ENCODE measurements at places on chromosomes 2 and 18. TPM values are rescaled to one million over a fixed set of nuclear protein-coding genes. Genes with fewer than 3 reads are reported as not detected.

NBAS gene
- polyA plus RNA-seq: 26.4 TPM

PLEK gene
- polyA plus RNA-seq: 3.3 TPM

IL1F10 gene
- not detected for polyA plus RNA-seq

NHEJ1 gene
- polyA plus RNA-seq: 3.8 TPM

CRYBA2 gene
- not detected for polyA plus RNA-seq

ASXL3 gene
- polyA plus RNA-seq: 0.12 TPM

AOX1 gene
- polyA plus RNA-seq: 3.5 TPM

CCDC141 gene
- polyA plus RNA-seq: 5.2 TPM

EVX2 gene
- not detected for polyA plus RNA-seq

SERPINB11 gene
- not detected for polyA plus RNA-seq

TYMS gene
- 0.80 TPM for polyA plus RNA-seq

SCG2 gene
- 0.04 TPM for polyA plus RNA-seq

DOK6 gene
- 0.37 TPM for polyA plus RNA-seq

COLEC12 gene
- polyA plus RNA-seq: 3.1 TPM

GRCh38 chr2:234550511-234551107, 53.7 kb upstream of the ARL4C start:
- peak; percentile 64 for DNase-seq

DNA sequence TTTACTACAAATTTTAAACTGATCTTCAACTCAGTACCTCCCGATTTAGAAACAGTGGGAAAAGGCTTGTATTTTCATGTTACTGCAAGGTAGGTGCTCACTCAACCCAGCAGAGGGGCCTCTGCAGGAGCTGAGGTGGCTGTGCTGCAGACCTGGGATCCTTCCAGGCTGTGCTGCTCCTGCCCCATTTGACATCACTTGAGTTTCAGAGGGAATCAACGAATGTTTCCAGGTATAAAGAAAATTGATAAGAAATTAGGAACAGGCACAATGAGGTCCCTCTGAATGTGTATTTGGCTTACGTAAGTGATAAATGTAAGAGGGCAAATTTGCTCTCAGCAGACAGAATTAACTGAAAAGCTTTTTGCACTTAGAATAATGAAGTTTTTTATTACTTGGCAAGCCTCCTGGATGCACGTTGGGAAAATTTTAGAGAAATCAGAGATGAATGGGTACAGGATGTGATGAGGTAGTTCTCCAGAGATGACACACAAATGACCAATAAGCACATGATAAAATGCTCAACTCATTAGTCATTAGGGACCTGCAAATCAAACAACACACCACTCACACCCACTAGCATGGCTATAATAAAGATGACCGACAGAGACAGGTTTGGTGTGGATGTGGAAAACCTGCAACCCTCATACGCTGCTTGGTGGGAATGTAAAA, 114.0 kb downstream of the NOL10 start:
- no peak for DNase-seq

GRCh38 chr2:121521359-121521758, 9.3 kb upstream of the RNU4ATAC start:
- no peak for DNase-seq

DNA sequence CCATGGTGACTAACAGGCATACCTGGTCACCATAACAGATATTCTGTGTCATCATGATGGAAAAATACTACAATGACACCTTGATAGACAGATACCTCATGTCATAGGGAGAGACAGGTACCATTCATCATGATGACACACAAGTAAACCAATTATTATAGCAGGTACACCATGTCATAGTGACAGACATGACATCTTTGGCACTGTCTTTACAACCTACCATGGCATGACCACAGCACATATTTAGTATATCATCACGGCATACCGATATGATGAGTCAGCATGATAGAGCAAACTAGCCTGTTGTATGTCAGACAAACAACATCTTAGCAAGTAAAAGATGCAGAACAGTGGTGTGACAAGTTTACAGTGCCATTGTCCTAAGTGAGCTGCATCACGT, 101.3 kb upstream of the KLHL29 start:
- DNase-seq: no peak

GRCh38 chr18:49898421-49898820, 85.1 kb upstream of the ACAA2 start:
- peak; percentile 60 for DNase-seq

- no peak for DNase-seq
These were observed 1377.9 kb downstream of the RPIA start for GRCh38 chr2:90069290-90069894.

GRCh38 chr2:65026704-65027464, 29.3 kb upstream of the CEP68 start:
- no peak for DNase-seq

GRCh38 chr2:233387667-233388528, 33.6 kb downstream of the DGKD start:
- peak; percentile 90 for DNase-seq

GRCh38 chr2:47207614-47208013, 52.5 kb upstream of the STPG4 start:
- DNase-seq: no peak

DNA sequence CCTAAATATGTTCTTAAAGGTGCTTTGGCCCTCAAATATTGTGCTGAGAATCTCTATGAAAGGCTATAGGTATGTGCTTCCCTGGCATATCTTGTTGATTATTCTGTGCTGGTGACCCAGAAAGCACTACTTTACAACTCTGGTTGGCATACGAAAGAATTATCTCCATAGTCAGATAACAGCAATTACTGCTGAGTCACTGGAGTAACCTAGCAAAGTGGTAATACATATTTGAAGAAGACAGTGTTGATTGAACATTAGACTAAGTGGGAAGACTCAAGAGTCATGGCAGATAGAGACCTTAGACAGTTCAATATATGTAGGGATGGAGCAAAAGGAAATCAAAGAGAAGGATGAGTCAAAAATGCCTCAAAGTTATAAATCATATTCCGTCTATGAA, 1978.5 kb upstream of the LRRTM1 start:
- no peak for DNase-seq

- DNase-seq: no peak
These were observed 3.1 kb downstream of the CCL20 start for GRCh38 chr2:227816507-227817294.

DNA sequence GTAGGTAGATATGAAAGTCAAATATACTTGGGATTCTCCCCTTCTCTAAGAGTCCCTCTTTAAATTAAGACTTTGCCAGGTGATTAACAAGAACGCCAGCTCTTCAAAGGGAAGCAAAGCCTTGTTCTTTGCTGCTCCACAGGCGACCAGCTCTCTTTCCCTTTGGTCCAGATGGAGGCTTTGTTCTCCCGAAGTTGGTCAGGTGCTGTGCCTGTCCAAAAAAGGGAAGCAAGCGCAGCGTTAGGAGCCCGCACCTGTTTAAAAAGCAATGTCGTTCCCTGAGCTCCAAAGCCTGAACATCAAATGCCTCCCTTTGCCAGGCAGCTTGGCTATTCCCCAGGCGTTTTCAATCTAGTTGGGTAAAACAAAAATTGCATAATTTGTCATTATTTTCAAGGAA, 1913.1 kb upstream of the PIK3C3 start:
- no peak for DNase-seq

- no peak for DNase-seq
These were observed 54.4 kb downstream of the CRIM1 start for GRCh38 chr2:36409935-36410334.

GRCh38 chr18:27860701-27861107, 316.2 kb downstream of the CDH2 start:
- peak; percentile 12 for DNase-seq

DNA sequence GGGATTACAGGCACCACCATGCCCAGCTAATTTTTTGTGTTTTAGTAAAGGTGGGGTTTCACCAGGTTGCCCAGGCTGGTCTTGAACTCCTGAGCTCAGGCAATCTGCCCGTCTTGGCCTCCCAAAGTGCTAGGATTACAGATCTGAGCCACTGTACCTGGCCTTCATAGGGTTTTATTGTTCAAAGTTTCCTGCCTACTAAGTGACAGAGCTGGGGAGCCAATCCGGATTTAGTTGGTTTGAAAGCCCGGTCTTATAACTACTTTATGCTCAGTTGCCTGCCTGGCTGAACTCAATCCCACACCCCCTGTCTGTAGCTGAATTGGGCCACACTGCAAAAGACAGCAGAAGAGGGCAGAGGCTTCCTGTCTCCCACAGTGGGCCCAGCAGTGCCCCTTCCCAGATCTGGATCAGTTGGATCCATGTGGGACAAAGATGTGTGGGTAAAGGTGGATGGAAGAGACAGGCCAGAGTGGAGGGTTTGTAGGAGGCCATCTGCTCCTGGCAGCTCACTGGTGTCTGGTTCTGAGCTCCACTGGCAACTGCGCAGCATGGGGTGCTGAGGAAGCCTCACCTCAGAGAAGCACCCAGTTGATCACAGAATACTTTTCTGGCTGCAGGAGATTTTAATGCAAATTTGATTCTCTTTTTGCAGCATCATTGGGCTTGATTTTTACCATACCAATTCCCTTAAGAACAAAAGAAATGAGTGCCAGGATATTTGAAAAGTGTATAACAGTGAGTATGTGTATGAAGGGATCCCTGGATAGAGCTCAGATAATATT, 144.9 kb downstream of the DDX1 start:
- DNase-seq: no peak

DNA sequence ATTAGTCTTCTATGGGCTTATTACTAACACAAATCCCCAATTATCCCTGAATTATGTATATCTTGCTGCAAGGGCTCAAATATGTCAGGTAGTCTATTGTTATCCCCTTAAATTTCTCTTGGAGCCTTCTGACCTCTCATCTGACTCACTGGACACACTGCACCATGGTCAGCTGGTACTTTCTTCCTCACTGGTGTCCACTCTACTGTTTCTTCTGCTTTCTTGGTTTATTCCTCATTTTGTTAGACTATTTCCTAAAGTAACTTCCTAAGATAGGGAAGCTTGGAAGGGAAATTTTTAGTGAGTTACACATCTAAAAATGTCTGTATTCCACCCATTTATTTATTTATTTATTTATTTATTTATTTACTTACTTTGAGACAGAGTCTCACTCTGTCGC, 26.5 kb downstream of the WDR35 start:
- no peak for DNase-seq

GRCh38 chr18:64097497-64097896, 51.4 kb downstream of the LINC00305 start:
- DNase-seq: no peak

DNA sequence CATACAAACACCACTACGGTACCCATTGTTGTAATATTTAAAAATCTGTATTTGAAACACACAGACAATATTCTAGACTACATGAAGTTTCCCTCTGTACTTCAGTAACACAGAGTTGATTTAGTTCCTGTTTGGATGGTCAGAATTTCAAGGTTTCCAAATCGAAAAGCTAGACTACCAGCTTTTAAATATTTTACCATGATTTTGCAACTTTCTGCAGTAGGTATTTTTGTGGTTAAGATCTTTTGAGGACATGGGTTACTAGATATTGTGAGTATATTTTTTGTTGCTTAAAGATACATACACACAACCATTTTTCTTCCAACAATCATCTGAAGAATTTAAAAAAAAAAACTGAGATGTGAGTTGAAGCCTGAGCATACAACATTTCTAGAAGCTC, 10.9 kb downstream of the SERPINB5 start:
- no peak for DNase-seq

- no peak for DNase-seq
These were observed 157.1 kb upstream of the SCN7A start for GRCh38 chr2:166651080-166651675.

GRCh38 chr2:28633204-28633603, 118.4 kb upstream of the PPP1CB start:
- no peak for DNase-seq

DNA sequence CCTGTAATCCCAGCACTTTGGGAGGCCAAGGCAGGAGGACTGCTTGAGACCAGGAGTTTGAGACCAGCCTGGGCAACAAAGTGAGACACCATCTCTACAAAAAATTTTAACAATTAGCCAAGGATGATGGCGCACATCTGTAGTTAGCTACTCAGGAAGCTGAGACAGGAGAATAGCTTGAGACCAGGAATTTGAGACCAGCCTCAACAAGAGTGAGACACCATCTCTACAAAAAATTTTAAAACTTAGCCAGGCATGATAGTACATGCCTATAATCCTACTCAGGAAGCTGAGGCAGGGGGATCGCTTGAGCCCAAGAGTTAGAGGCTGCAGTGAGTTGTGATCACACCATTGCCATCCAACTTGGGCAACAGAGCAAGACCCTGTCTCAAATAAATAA, 7.0 kb downstream of the MEMO1 start:
- DNase-seq: no peak

DNA sequence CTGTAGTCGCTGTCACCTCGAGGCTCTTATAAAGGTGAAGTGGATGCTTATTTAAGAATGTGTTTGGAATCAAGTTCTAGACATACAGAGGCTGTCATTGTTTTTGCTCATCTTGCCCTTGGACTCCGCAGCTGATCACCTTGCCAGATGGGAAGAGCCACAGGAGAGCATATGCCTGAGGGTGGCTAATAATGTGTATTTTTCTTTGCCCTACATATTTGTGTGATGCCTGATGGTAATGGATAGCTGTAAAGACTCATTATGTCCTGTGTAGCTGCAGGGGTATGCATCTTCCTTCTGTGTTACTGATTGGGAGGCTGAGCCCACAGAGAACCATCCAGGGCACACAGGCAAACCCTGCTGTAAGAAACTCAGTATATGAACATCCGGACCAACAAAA, 61.7 kb downstream of the PRKCE start:
- DNase-seq: no peak

- peak; percentile 6 for DNase-seq
These were observed 318.9 kb upstream of the TRIB2 start for GRCh38 chr2:12397854-12398253.

- no peak for DNase-seq
These were observed 30.2 kb upstream of the VWC2L start for GRCh38 chr2:214380681-214381080.

DNA sequence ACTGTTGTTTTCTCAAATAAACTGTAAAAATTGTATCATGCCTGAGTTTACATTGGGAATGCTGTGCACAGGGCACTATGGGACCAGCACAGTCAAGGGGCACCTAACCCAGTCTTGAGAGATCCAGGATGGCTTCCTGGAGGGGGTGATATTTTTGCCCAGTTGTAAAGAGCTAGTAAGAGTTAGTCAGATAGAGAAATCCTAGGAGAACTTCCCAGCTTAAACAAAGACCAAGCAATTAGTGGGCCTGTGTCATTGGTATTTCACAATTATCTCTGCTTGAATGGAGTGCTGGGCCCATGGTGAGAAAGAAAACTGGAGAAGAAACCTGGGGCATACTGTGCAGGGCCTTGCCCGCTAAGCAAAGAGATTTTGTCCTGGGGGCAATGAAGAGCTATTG, 12.2 kb downstream of the XDH start:
- no peak for DNase-seq

GRCh38 chr2:172082105-172082943, 3.0 kb upstream of the DLX1 start:
- no peak for DNase-seq

DNA sequence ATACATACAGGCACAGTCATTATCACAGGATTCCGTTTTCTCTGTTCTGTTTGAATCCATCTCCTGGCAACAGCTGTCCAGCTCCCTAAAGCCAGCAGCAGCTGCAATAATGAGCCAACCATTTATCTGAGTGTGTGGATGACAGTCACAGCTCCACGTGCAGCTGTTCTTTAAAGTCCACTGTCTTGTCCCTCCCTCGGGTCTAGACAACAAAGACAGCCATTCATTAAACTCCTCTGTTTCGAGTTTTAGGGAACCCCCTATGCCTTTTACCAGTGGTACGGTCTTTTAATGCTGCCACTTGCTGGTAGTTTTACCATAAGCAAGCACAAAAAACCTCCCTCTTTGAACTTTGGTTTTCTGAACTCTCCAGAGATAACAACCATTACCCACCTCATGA, 16.0 kb upstream of the MSGN1 start:
- no peak for DNase-seq

Data from heart right ventricle (tissue), 16 donors.